ENCODE measurements at places on chromosomes 3 and 15.
A peak's percentile ranks its signal among the peaks of the same experiment; 100 is the strongest.

GRCh38 chr3:111591555-111591954 is 3.6 kb downstream of the ZBED2 start:
- DNase-seq: no peak

DNA sequence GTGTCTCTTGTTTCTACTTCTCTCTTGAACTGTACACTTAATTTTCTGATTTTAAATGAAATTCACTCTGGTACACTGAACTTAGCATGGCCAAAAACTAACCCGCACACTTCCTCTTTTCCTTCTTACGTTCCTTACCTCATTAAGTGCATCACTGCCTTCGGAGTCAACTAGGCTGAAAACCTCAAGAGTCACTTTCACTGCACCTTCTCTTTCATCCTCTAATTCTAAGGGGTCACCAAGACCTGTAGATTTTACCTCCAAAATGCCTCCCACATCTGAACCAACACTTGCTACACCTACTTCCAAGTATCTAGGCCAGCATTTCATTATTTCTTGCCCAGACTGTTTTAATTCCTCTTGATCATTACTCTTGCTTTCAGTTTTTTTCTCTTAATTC is 6.6 kb downstream of the CBLB start:
- DNase-seq: no peak

DNA sequence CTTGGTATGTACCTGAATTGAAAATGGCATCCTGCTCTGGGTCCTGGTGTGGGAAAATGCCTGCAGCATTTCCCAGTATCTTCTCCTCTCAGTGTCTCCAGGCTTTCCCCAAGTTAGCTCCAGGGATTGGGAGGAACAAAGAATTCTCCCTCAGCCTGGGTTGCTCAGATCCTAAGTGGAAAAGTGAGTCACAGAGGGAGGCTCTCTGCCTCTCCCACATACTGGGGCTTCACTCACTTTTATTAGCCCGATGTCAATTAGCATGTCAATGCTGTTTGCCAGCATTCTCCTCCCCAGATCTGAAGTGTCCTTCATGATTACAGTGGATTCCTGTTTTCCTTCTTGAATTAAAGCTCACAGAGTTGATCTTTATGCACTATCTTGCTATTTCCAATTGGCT is 655.0 kb downstream of the EPHA3 start:
- no peak for DNase-seq

GRCh38 chr3:150091626-150092025 is 120.9 kb upstream of the PFN2 start:
- DNase-seq: peak; percentile 56

GRCh38 chr15:91067036-91067435 is 33.0 kb upstream of the SV2B start:
- no peak for DNase-seq

GRCh38 chr15:95075792-95076677 is 844.7 kb downstream of the MCTP2 start:
- DNase-seq: no peak

GRCh38 chr3:119664370-119664769 is 4.0 kb upstream of the POPDC2 start:
- DNase-seq: no peak

GRCh38 chr15:52146261-52146660 is 33.7 kb upstream of the BCL2L10 start:
- no peak for DNase-seq

DNA sequence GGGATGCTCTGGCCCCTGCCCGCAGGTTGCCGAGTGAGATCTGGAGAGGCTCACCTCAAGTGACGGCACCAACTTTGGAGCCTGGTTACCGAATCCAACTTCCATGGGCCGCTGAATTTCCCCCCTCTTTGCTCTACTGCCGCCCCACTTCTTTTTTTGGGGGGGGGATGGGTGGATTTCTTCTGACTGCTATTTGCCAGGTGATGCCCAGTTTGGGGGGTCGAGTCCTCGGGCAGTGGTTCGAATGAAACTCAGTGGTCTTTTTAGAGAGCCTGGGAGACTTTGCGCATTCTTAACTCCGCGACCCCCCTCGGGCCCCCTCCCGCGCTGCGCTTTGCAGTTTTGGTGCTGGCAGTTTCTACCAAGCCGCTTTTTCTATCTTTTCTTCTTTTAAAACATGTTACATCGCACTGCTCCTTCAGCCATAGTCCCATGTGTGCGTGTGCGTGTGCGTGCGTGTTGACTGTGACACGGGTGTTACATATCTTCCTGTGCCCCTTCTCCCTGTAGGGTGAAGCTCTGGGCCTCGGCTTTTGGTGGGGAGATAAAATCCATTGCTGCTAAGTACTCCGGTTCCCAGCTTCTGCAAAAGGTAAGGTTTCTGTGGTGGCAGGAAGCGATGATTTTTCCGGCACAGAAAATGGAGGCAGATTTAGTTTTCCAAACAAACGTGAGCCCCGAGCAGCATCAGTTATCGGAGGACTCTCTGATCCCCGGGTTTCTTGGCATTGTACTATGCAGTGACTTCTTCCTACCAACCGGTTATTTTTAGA is 837 bp downstream of the CACNA2D3 start:
- DNase-seq: no peak

- no peak for DNase-seq
These were observed 255.4 kb upstream of the UBE2E1 start for GRCh38 chr3:23550402-23550801.

DNA sequence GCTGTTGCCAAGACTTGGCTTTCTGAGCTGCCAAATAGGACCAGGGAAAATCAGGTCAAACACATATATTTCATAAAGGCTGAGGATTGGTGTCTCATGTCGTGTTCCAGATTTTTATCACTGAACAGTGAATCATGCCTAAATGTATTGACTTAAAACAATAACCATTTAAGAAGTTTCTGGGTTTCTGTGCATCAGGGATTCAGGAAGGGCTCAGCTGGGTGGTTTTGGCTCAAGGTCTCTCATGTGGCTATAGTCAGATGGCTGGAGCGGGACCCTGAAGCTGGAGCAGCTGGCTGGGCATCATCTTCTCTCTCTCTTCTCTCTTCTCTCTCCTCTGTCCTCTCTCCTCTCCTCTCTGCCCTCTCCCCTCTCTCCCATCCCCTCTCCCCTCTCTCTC is 10.7 kb upstream of the RFTN1 start:
- DNase-seq: no peak

DNA sequence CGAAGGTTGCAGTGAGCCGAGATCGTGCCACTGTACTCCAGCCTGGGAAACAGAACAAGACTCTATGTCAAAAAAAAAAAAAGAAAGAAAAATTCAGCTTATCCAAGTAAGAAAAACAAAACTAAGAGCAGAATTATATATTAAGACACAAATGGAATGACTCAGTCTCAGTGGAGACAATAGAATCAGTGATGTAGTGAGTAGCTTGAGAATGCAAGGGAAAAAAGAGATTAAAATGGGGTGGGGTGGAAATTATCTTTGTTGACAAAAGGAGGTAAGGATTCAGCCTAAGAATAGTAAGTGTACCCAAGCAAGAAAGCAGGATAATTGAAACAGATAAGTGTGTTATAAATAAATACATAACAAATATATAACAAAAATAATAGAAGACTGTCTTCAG is 70.7 kb downstream of the BLM start:
- DNase-seq: no peak

DNA sequence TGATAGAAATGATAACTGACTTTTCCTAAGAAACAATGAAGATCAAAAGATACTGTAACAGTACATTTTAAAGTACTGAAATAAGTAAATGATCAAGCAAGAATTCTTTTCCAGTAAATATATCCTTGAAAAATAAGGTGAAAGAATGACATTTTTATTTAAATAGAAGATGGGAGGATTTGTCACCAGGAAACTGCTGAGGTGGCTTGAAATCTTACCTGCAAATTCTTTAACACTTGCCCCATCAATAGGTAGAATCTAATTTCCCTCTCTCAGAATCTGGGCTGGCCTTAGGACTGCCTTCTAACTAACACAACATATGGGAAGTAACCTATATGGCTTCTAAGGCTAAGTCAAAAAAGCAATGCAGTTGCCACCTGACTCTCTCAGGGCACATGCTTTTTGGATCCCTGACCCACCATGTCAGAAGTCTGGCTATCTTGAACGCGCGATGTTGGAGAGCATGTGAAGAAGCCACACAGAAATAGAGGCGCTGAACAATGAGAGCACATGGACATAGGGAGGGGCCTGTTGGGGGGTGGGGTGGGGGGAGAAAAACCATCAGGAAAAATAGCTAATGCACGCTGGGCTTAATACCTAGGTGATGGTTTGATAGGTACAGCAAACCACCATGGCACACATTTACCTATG is 11.5 kb downstream of the ACSBG1 start:
- DNase-seq: no peak

DNA sequence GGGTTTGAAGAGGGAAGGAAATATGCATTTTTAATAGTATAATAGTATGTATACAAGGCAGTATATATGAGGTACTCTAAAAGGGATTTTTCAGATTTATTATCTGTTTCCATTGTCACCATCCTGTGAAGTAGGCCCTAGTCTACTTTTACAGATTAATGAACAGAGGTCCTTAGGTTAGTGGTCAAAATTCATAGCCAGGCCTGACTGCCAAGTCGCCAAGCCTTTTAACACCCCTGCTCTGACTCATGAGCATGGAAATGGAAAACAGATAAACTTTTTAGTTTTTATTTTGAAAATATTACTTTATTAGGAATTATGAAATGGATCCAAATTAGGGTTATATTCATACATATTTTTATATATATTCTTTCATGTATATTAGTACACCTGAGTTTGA is 146.9 kb downstream of the BBX start:
- DNase-seq: no peak

GRCh38 chr15:64454282-64454681 is 6.1 kb upstream of the ZNF609 start:
- no peak for DNase-seq

DNA sequence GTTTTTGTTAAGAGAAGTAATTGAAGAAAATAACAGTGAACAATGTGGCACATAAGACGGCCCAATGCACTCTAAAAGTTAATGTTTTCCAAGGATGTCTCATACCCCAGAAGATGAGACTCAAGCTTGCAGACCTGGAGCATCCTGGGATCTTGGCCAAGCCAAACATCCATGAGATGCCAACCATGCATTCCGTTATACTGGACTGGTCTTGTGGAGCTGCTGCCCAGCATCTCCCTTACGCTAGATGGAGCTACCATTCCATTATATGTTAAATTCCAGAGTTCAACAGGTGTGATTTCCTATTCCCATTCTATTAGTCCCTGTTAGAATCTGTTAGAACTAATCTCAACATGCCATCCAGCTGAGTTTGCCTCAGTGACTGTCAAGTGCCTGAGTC is 181.8 kb downstream of the PDCD6IP start:
- DNase-seq: no peak

DNA sequence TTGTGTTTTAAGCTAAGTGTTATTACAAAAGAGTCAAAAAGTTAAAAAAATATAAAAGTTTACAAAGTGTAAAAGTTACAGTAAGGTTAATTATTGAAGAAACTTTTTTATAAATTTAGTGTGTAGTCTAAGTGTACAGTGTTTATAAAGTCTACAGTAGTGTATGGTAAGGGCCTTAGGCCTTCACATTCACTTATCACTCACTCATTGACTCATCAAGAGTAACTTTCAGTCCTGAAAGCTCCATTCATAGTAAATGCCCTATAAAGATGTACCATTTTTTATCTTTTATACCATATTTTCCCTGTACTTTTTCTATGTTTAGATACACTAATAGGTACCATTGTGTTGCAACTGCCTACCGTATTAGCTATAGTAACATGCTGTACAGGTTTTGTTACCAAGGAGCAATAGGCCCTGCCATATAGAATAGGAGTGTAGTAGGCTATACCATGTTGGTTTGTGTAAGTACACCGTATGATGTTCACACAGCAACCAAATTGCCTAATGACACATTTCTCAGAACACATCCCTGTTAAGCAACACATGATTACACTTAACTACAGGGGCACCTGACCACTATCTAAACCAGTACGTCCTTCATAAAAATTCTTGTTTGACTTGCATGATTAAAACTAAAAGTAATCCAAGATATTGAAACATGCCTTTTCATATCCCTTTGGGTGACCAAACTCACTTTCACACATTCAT is 17.2 kb downstream of the RAD18 start:
- no peak for DNase-seq

DNA sequence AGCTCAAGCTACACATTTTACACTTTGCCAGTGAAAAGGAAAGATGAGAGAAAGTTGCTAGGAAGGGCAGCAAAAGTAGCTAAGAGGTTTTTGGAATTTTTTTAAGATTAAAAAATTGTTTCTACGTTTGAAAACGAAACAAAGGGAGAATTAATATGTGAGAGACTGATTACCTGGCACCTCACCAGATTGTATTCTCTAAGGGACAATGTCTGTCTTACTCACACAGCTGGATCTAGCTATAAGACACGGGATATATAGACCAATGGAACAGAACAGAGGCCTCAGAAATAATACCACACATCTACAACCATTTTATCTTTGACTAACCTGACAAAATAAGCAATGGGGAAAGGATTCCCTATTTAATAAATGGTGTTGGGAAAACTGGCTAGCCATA is 9.5 kb upstream of the KBTBD12 start:
- no peak for DNase-seq

DNA sequence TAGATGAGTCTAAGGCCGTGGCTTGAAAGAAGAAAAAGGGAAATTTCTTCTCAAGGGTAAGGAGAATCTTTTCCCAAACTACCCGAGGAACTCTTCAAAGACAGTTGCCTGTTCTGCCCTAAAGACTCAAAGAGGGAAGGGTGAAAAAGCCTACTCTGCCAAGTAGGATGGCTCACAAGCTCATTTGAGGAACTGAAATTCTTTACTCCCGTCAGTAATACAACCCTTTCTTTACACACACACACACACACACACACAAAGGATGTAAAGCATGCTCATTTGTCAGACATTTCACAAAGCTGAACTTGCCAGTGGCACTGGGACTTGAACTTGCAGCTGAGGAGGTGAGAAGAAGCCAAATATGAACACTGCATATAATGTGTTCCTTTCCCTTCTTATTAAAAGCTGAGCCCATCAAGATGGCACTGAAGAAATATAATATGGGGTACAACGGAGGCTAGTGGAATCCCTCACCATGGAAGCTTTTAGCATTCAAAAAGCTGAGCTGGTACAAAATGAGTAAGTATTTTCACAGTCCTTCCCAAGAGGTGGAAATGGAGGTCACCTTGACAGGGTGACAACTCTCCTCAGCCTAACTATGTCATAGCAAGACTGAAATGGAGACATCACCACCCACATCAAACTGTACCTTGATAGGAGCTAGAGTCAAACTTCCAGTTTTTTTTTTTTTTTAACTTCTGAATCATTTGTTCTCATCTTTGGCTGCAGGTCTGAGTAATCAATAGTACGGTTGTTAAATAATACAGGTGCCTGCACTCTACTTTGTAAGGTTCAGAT is 57.6 kb downstream of the TAFA4 start:
- no peak for DNase-seq

GRCh38 chr15:34620814-34621213 is 37.4 kb upstream of the GOLGA8B start:
- no peak for DNase-seq

DNA sequence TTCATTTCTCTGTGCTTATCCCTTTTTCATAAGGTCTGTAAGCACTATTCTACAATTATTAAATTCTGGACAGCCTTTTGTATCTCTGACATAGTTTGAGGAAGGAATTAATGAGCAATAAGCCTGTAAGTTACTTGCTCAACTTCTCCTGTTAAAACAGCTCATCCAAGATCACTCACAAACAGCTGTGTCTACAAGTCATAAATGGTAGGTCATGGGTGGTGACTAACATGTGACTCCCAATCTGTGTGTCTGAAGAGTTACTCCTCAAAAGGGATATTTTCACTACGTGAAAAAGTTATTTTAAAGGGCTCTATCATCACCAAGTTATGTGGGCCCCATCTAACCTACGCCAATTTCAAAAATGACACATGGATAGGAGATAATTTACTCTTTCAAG is 145.2 kb upstream of the CBLB start:
- DNase-seq: no peak

GRCh38 chr3:191282251-191283185 is 46.7 kb upstream of the CCDC50 start:
- no peak for DNase-seq

Data from DMS 273 treated with DMSO at 0.1 percent for 48 hours (cell line).